Right lobe of liver (tissue), 6 donors: ENCODE measurements at places on chromosomes 3 and 15. TPM values are rescaled to one million over a fixed set of nuclear protein-coding genes. Genes with fewer than 3 reads are reported as not detected.

- no peak overlapping the region for H3K4me3 ChIP-seq
- no peak for DNase-seq
- peak overlapping the region; percentile 39 for H3K27ac ChIP-seq
- no peaks in the 10 kb centered on the region for H3K27me3 ChIP-seq
- H3K36me3 ChIP-seq = no peaks in the 10 kb centered on the region
- H3K4me1 ChIP-seq = peaks cover 22% of the 10 kb centered on the region
Measured at GRCh38 chr15:64249883-64250575, 87.2 kb upstream of the PPIB start.

DNA sequence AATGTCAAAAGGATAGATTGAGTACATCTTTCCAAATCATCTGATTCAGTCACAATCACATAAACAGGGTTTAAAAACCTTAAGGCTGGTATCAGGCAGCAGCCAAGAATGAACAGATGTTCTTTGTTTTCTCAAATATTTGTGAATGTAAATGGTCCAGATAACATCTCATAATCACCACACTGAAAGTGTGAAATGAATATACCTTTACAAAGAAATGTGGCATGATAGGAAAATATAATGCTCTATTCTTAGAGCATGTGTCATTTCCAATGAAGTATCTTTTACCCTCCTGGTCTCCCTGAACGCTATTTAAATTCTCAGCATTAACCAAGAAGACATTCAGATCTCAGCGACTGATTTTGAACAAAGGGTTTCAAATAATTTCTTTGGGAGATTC, 8.8 kb upstream of the ACTC1 start:
- DNase-seq = no peak
- H3K4me1 ChIP-seq = no peaks in the 10 kb centered on the region

The CCDC39 gene
- not detected for total RNA-seq

The FGD5 gene
- total RNA-seq = 3.4 TPM
